Bronchial epithelial cell (primary cell): ENCODE measurements at places on chromosomes 16 and 17. TPM values are rescaled to one million over a fixed set of nuclear protein-coding genes. Genes with fewer than 3 reads are reported as not detected.

- DNase-seq = no peak
Observed at GRCh38 chr16:59260892-59261291, 526.8 kb upstream of the GOT2 start.

DNA sequence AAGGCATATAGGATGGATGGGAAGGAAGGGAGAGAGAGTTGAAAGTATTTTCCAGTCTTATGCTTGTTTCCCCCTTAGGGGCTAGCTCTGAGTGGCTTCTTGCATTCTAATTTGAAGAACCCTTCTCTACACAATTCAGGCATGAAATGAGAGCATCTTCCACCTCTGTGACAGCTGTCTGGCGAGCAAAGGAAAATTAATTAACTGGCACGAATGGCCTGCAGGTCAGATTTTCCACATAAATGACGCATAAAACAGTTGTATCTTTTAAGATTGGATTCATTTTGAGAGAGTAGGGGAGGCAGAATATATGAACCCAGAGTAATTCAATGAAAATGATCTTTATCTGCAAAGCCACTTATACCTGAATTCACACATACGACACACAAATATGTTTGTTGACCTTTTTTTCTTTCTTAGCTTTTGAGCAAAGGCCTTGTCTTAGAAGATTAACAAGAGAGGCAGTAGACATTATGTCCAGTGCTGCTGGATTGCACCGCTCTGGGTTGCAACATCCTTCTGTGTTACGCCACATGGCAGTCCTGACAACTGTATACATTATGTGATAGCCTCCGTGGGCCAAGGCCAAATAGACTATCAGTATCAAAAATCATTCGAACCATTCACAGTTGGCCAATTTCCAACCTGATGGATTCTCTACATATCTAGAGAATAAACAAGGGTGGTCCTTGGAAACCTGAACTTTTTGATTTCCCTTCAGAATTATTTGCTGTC, 173.0 kb upstream of the GOT2 start:
- DNase-seq = no peak

DNA sequence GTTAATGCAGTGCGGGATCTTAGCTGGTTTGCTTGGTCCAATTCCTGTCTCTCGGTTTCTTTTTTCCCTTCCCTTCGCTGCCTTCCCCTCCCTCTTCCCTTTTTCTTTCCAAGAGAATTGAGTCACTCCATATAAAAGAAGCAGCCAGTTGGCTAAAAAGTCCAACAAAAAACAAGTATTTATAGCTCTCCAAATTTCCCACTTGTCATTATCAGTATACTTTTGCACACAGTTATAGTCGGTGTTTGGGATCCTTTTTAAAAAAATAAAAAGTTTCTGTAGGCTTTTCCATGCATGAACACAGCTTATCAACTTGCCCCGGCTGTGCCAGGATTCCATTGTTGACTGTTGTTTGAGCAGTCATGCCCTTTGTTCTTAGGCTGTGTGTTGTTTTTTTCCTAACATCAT, 24.9 kb downstream of the HMOX2 start:
- DNase-seq = no peak

TMEM235 gene
- total RNA-seq = not detected in 2 replicates

- no peak for DNase-seq
Observed at GRCh38 chr17:48598736-48599135, 5.2 kb upstream of the HOXB5 start.

USP36 gene
- total RNA-seq = 18.8 and 21.6 TPM in 2 replicates

- peak; percentile 26 for DNase-seq
Observed at GRCh38 chr17:4504188-4504587, 5.5 kb downstream of the SPNS2 start.

GRCh38 chr17:10305398-10305797, 67.4 kb downstream of the MYH13 start:
- DNase-seq = no peak

DNA sequence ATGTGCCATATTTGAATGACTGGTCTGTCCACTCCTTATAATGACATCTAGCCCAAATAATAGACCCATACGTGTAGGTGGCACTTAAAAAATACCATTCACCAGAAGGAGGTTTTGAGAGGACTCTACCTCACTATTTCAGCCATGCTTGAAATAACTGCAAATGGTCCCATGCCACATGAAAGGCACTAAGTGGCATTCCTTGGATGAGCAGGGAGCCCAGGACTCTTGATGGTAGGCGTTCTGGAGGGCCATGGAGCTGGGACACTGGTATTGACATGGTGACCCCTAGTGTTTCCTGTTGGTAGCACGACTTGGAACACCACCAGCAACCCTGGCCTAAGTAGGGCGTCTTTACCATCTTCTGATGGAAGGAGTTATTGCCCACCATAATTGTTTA, 148.7 kb upstream of the ZFHX3 start:
- DNase-seq = peak; percentile 67

FOXC2 gene
- under 0.01 TPM in 1 of 2 replicates, not detected in the other for total RNA-seq

DNA sequence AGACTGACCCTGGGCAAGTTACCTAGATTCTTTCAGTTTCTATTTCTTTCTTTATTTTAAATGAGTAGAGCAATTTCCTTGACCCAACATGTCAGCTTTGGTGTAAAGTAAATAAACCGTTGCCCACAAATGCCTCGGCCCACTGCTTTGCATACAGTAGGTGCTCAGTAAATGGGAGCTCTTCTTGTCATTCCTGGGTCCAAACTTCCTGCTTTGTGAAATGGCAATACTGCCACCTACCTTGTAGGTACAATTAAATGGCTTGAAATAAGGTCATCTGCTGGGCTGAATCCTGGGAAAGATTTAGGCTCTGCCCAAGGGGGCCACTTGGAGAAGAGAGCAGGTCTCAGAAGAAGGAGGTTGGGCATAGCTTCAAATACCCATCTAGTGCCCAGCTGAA, 253.0 kb downstream of the HS3ST3B1 start:
- peak; percentile 15 for DNase-seq

DNA sequence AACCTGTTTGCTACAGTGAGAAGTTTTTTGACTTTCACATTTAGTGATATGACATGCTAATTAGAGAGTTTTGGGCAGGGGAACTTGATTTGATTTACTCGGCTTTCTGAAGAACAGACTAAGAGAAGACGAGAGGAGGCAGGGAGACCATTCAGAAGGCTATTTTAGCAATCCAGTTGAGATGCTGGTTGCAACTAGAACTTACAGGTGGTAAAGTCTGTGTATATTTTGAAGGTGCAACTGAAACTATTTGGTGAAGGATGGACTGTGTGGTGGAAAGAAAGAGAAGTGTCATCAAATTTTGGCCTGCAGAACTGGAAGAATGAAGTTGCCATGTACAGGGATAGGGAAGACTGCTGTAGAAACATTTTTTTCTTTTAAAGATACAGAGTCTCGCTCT, 42.2 kb upstream of the KPNB1 start:
- DNase-seq = no peak

DNA sequence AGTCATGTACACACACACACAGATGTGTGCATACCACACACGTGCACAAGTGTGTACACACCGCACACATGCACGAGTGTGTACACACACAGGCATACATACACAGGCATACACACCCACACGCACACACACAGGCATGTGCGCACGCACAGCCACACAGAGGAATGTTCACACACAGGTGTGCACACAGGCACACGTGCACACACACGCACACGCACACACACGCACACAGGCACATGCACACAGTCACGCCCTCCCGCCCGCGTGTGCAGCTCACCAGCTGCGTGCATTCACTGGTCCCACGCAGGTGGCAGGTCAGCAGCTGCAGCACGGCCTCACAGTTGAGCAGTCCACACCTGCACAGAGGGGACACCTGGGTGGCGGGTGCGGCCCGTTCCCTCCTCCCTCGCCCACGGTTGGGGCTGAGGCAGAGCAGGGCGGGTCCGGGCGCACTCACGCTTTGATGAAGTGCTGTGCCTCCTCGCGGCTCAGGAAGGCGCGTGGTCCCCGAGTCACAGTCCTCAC, 7.7 kb downstream of the TEPSIN start:
- DNase-seq = no peak

DNA sequence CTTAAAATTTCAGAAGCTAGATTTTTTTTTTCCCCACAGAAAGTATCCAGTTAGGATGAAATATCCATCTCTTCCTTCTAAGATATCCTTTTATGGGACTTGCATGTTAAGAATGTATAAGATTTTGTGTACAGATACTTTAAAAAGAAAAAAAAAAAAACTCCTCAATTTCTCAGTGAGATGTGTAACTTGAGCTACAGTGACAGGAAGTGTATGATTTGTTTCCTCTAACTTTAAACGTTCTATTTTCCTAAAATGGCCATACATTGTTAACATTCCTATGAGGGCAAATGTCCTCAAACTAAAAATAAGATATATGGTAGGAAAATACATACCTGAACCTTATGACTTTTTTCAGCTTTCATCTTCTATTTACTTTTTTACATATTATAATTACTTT, 8.9 kb downstream of the FBXO47 start:
- no peak for DNase-seq

DNA sequence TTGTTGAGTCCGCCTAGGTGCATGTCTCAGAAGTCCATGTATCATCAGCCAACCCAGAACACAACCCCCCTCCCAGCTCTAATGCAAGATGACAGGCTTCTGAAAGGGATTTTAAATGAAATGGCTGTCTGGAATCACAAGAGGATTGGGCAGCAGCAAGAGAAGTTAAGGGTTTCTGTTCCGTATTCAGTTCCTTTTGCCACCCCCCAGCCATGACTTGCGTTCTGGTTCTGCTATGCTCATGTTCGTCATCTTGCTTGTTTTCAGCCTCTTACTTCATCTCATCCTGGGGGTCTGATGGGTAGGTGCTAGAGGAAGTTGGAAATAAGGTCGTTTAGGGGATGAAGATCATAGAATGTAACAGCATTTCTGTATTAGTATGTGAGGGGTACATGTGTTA, 12.0 kb downstream of the MINK1 start:
- no peak for DNase-seq

GRCh38 chr17:44398692-44399691, 9.5 kb upstream of the ITGA2B start:
- DNase-seq = no peak

- DNase-seq = no peak
Observed at GRCh38 chr16:11016524-11016988, 72.2 kb downstream of the CLEC16A start.

SCNN1B gene
- 0.79 and 5.8 TPM in 2 replicates for total RNA-seq
